Pulmonary artery endothelial cell (primary cell): ENCODE measurements at places on chromosomes 12 and 14.

DNA sequence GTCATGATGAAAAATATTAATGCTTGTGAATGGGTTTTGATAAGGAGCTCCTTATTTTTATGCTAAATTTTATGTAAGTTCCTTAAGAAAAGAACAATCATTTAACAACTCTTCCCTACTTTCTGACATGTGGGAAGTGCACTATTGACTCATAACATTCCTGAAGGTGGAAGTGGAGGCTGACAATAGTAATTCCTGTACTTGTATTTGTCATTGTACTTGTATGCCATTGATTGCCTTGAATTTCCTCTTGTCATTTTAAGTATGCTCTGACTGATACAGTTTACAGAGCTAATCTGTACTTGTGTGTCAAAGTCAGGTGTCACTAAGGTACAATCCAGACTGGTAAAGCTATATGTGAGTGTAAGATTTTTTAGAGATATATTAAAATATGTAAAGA is 440.0 kb downstream of the SLC16A7 start:
- peak; percentile 71 for DNase-seq

GRCh38 chr12:3438401-3438800 is 52.6 kb upstream of the PRMT8 start:
- DNase-seq: no peak

GRCh38 chr12:113469949-113470743 is 1.5 kb downstream of the LHX5 start:
- no peak for DNase-seq

DNA sequence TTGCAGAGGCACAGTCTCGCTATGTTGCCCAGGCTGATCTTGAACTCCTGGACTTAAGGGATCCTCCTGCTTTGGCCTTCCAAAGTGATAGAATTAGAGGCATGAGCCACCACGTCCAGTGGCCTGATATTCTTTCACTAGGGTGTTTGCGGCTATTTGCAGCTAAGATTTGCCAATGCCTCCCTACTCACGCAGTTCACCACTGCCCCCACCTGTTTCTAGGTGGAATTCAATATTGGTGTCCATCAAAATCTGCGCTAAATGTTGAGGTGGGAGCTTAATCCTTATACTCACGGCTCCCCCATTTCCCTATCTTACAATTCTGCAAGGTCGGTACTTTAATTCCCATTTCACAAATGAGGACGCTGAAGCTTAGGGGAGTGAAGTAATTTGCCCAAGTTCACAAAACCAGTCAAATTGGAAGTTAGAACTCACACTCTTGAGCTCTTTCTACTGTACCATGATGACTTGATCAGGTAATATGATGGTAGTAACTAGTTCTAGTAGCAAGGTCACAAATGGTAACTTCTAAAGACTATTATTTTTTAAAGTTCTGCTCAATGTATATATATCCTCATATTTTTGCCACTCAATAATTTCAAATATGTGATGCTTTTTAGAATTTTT is 22.1 kb upstream of the LRRC9 start:
- peak; percentile 24 for DNase-seq

DNA sequence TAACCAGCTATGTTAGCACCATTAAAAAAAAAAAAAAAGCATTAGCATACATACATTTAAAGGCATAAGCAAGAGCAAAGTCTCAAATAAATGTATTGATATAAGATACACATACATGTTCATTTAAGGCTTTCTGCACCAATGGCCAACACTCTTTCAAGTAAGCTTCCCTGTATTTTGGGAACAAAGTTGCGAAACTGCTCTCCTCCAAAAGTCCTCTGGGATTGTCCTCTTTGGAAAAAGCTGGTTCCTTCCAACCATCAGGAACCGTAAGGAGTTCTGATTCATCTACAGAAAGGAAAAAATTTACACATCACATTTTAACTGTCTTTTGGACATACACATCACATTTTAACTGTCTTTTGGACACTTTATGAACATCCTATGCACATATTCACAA is 3.2 kb downstream of the KRR1 start:
- no peak for DNase-seq

GRCh38 chr12:2804393-2805142 is 7.9 kb upstream of the ITFG2 start:
- DNase-seq: no peak

GRCh38 chr12:6827437-6827911 is 733 bp upstream of the P3H3 start:
- DNase-seq: no peak

DNA sequence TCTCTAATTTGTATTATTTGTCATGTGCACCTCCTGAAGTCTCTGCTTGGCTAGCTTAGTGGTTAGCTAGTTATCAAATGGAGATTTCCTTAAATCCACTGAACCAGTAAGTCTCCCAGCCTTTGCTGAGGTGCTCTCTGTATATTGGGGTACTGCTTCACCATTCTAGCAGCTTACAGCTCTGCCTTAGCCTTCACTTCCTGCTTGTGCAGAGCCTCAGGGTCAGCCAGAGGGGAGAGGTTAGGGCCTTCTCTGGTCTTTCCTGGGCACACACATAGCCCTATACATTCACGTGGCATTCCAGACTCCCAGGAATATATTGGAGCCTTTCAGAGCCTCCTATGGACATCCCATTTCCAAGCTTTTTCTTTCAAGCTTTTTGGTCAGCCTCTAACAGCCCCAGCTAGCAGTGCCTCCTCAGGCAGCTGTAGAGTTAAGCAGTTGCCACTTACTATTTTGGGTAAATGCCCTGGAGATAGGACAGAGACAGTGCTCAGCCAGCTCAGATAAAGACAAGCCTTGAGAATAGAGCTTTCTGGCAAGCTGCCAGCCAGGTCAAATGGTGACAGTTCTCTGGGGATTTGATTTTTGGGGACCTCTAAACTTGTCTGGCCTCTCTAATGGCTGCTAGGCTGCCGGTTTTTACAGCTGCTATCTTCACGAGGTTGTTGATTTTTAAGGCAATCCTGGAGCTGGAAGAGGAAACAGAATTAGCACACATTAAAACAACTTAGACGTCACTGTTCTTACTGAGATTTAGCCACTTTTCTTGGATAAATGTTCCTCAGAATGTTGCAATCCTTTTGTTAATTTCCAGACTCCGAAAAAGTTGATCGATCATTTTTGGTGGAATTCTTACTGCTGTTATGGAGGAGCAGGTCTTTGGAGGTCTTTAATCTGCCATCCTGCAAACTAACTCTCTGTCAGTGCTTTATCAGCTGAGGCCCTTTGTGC is 32.9 kb downstream of the FBXW8 start:
- DNase-seq: no peak
